Motor neuron (in vitro differentiated cells): ENCODE measurements at places on chromosomes 4 and X. TPM values are rescaled to one million over a fixed set of nuclear protein-coding genes. Genes with fewer than 3 reads are reported as not detected.

GRCh38 chr4:40334591-40335524, at the start of gene CHRNA9:
Gene CHRNA9 (plus strand): TSS chr4:40335333. CDS start chr4:40335468, 135 bp downstream.
- ATAC-seq: no peak

GRCh38 chr4:70818173-70818855, 21.4 kb downstream of the GRSF1 start:
- peak; percentile 93 for ATAC-seq

DNA sequence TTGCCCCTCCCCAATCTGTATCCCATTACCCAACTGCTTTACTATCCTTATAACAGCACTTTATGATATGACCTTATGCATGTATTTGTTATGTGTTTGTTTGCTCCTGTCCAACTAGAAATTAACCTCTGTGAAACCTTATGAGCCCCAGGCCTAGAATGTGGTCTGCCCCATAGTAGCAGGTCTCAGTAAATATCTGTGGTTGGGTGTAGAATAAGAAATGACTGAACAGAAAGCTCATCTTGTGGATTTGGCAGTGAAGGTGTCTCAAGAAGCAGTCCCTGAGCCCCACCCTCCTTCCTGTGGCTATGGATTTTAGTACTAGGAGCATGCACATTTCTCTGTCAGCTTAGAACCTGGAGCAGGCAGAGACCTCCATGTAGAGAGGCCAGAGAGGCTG, 229.0 kb upstream of the LCORL start:
- ATAC-seq: no peak

OPRPN gene
- total RNA-seq: 2.5 and 2.7 TPM in 2 replicates

DMP1 gene
- total RNA-seq: 0.15 and 0.62 TPM in 2 replicates

- no peak for ATAC-seq
These were observed 364.0 kb downstream of the TMA16 start for GRCh38 chr4:163858515-163858914.

- ATAC-seq: no peak
These were observed 60.9 kb downstream of the MTNR1A start for GRCh38 chr4:186494496-186494895.

SLC2A9 gene
- 1.8 and 1.9 TPM in 2 replicates for total RNA-seq

SMARCA1 gene
- 45.3 and 46.5 TPM in 2 replicates for total RNA-seq

DNA sequence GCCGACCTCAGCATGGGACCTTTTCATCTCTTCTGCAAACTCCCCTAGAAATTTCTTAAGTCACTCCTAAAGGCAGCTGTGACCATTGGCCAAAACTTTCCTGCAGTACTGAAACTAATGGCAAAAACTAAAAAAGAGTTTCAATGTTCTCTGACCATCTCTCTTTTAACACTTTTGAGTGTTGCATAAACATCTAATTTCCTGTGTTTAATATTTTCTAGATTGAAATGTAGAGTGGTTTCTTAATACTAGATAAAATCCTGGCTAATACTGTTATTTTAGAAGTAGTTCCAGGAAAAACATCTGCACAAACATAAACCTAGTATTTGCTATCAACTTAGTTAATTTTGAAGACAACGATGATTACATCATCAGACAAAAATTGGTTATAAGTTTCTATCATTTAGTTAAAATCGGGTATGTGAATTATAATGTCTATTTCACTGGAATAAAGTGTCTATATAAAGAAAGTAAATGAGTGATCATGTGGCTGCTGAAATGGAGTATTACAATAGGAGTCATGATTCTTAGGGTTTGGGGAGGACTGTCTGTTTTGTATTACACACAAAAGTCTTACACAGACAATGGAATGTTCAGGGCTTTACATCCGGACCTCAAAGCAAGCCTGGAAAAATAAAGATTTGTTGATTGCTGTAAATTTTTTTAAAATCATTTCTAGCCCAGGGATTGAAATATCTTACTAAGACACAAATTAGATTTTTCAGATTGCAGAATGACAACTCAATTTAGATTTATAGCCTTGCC, 1323.4 kb downstream of the C4orf33 start:
- no peak for ATAC-seq

GRCh38 chr4:123640271-123640670, 243.7 kb downstream of the SPRY1 start:
- ATAC-seq: no peak
